ENCODE measurements at places on chromosomes 11 and 22.

DNA sequence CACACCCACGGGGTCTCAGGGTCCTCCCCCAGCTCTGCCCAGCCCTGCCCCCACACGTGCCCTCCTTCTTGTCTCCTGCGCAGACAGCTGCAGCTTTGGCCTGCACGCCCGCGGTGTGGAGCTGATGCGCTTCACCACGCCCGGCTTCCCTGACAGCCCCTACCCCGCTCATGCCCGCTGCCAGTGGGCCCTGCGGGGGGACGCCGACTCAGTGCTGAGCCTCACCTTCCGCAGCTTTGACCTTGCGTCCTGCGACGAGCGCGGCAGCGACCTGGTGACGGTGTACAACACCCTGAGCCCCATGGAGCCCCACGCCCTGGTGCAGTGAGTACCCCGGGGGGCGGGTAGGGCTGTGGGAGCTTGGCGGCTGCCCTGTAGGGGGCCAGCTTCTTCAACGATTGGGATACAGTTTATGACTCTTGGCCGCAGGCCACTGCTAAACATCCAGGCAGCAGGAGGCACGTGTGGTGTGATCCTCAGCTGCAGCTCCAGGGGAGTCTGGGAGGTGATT is 30.8 kb downstream of the ST14 start:
- DNase-seq, result no peak

- DNase-seq, result no peak
Measured at GRCh38 chr22:41380993-41381328, 781 bp upstream of the TEF start.

- no peak for DNase-seq
Measured at GRCh38 chr11:30565027-30565426, 21.1 kb downstream of the MPPED2 start.

DNA sequence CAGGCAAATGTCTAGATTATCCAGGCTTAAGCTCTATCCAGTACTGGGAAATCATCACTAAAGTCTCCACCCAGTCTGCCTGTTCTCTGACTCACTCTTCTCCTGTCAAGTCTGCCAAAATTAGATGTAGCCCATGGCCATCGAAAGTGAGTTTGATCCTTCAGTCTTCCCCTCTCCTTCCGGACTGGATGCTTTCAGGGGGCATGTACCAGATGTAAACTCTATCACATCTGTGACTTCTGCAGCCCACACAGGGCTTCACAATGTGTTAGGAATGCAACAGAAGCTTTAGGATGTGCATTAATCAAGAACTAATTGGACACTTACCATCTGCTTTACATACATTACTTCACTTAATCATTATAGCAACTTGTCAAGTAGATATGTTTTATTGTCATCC is 12.3 kb downstream of the ME3 start:
- no peak for DNase-seq

- no peak for DNase-seq
Measured at GRCh38 chr11:87917111-87917510, 258.1 kb downstream of the RAB38 start.

DNA sequence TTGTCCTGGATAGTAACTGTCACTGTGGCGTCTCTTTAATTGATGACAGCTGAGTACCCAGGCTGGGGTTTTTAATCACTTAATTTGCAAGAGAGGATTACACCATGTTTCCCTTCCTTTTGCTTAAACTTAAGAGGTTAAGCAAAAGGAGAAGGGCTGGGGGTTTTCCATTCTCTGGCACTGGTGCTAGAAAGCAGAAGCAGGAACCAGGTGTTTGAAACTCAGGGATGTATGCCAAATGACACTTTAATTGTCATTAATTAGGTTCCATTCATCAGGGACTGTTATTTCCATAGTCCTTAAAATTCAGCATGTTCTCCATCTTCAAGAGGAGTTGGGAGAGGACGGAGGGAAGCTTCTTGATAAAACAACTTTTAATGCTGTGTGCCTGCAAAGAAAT is 746.2 kb downstream of the NELL1 start:
- DNase-seq, result no peak

- DNase-seq, result no peak
Measured at GRCh38 chr22:46941968-46942798, 179.7 kb downstream of the TBC1D22A start.

GRCh38 chr22:46754110-46754799 is 8.2 kb upstream of the TBC1D22A start:
- DNase-seq, result no peak

DNA sequence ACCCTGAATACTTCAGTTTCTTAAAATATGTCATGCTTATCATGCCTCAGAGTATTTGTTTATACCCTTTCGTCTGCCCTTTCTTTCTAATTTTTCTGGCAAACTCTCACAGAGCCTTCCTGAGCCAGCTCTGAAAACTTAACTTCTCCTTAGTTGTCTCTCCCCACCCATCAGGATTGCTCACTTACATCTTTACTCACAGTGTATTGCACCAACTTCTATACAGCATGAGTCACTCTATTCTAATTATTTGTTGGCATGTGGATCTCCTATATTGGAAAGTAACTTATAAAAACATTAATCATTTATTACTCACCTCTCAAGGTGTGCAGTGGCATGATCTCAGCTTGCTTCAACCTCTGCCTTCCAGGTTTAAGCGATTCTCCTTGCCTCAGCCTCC is 114.9 kb downstream of the FANCF start:
- DNase-seq, result no peak

- no peak for DNase-seq
Measured at GRCh38 chr11:75872887-75873416, 57.9 kb downstream of the UVRAG start.

- no peak for DNase-seq
Measured at GRCh38 chr11:124543145-124543544, 309 bp downstream of the OR8B12 start.

DNA sequence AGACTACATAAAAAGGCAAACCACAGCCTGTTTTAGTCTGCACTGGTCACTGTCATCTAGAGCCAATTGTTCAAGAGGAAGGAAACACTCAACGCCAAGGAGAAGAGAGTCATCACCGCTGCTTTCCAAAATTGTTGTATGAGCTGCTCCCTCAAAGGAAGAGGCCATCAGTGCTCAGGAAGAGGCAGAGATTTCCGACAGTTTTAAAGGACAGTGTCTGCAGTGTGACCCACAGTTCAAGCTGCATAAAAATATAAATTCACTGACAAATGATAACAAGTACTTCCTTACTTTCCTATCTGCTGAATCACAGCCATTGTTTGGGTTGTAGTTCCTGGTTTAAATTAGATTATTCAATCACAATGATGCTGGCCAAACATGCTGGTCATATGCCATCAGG is 16.4 kb downstream of the PRCP start:
- DNase-seq, result no peak

GRCh38 chr11:62223095-62223494 is 14.6 kb downstream of the SCGB2A1 start:
- DNase-seq, result no peak

DNA sequence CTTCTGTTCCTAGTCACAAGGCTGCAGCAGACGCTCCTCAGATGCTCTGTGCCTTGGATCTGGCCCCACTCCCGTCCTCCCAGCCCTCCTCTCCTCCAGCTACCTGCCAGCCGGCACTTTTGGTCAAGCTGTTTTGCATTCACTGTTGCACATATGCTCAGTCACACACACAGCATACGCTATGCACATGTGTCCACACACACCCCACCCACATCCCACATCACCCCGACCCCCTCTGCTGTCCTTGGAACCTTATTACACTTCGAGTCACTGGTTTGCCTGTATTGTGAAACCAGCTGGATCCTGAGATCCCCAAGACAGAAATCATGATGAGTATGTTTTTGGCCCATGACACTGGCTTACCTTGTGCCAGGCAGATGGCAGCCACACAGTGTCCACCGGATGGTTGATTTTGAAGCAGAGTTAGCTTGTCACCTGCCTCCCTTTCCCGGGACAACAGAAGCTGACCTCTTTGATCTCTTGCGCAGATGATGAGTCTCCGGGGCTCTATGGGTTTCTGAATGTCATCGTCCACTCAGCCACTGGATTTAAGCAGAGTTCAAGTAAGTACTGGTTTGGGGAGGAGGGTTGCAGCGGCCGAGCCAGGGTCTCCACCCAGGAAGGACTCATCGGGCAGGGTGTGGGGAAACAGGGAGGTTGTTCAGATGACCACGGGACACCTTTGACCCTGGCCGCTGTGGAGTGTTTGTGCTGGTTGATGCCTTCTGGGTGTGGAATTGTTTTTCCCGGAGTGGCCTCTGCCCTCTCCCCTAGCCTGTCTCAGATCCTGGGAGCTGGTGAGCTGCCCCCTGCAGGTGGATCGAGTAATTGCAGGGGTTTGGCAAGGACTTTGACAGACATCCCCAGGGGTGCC is 109.8 kb downstream of the BCR start:
- no peak for DNase-seq

DNA sequence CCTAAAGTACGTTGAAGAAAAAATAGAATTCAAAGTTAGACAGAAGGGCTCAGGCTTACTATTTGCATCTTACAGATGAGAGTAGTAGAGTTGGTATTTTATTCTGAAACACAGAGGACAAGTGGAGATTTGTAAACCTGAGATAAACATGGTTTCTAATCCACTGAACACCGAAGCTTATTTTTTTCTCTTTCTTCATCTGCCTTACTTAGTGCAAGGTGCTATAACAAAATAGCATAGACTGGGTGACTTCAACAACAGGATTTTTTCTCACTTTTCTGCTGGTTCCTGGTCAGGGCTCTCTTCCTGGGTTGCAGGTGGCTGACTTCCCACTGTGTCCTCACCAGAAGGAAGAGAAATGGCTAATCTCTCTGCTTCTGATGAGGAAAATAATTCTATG is 2.1 kb upstream of the HBG1 start:
- DNase-seq, result no peak

GRCh38 chr22:45302751-45303150 is 7.0 kb upstream of the FAM118A start:
- no peak for DNase-seq

DNA sequence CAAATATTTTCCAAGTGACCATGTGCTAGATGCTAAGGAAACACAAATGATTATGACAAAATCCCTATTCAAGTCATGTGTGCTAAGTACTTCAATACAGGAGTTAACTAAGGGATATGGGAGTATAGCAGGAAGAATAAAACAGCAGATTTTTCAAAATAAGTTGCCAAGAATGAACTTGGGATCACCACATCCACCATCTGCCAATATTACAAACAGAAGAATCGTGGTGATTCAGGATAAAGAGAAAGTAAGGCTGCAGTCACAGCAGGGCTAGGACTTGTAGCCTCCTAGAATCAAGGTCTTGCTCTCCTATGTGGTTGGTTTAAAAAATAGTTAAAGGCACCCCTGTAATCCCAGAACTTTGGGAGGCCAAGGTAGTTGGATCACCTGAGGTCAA is 34.3 kb downstream of the MRTFA start:
- DNase-seq, result no peak

DNA sequence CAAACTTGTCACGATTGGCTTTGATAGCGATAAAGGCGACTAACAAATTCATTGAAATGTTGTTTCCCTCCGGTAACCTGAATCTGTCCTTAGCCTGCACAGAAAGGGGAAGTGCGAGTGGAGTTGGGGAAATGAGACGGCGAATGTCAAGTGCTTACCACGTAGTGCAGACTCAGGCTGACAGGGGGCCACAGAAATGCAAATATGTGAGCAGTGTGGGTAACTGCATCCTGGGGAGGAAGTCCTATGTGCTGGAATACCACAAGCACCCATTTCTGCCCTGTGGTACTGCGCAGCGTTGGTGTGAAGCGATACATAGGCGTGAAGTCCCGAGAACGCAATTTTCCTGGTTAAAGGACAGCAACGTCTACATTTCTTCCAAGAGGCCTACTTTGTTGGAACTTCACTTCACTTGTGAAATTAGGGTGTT is 869 bp upstream of the EIF4ENIF1 start:
- DNase-seq, result no peak

DNA sequence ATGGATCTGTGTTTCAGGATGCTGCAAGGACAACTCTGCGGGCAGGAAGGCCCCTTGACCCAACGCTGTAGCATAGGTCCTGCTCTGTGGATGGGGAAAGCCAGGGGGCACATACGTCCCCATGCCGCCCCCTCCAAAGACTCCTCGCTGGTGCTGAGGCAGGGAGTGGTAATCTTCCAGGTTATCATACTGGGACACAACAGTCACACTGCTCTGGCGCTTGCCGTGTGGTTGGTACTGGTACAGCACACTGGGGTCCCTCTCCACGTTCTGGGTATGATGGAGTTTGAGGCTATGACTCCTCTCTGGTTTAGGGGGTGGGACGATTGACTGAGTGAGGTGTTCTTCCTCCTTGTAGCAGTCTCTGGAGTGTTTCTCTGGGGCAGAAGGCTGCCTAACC is 26.2 kb upstream of the TP53AIP1 start:
- DNase-seq, result no peak

DNA sequence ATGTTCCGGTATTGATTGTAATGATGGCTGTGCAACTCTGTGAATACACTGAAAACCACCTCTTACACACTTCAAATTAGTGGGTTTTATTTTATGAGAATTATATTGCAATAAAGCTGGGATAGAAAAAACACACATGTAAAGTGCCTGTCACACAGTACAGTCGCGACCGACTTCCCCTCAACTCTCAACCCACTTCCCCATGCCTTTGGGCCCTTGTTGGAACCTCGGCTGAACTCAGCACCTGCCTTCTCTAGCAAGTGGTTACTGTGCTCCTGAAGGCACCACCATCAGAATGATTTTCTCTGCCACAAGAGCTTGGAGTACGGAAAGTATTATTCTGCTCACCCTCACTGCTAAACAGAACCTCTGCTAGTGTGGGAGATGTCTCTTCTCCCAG is 13.5 kb downstream of the KCNJ1 start:
- DNase-seq, result no peak

GRCh38 chr11:4095509-4096230 is 1.1 kb downstream of the RRM1 start:
- no peak for DNase-seq

GRCh38 chr22:39493759-39494158 is 8.3 kb upstream of the MIEF1 start:
- DNase-seq, result no peak

DNA sequence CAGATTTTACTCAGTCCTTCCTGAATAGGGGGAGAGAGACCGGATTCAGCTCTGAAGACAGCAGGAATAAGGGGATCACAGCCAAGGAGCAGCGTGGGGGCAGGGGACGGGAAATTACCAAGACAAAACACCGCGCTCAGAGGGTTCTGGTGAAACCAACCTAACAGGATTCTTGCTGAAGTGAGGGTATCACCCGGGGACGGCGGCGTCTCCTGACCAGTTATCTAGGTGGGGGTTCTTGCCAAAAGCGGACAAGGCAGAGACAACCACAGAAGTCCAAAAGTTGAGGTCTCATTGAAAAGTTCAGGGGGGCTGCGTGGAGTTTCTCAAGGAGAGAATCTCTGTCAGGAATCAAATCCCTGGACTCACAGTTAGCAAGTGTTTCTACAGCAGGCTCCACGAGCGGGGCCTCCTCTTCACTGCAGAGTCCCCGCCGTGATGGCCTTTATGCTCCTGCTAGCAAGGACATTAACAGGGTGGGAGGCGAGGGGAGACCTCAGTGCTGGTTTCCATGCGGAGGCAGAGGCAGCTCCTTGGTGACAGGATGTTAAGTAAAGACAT is 291.0 kb downstream of the BRD1 start:
- no peak for DNase-seq

DNA sequence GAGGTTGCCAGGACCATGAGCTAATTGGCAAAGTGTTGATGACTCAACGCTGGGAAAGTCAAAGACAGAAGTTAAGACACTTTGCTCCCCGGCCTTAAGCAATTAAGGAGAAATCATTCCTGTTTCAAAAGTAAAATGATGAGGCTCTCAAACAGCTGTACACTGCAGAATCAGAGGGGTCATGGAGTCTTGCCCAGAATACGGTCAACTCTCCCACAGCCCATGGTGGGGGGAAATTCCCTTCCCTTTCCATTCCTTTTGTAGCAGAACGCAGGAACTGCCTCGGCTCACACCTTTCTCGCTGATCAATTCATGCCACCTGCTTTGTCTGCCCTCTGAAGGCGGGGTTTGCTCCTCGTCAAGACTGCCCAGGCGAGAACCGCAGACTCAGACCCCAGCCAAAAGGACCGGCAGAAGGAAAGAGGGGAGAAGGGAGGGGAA is 52.8 kb downstream of the MN1 start:
- DNase-seq, result no peak

Measured in iPS DF 19.7 (cell line).